ENCODE measurements at places on chromosomes 12 and 14.

DNA sequence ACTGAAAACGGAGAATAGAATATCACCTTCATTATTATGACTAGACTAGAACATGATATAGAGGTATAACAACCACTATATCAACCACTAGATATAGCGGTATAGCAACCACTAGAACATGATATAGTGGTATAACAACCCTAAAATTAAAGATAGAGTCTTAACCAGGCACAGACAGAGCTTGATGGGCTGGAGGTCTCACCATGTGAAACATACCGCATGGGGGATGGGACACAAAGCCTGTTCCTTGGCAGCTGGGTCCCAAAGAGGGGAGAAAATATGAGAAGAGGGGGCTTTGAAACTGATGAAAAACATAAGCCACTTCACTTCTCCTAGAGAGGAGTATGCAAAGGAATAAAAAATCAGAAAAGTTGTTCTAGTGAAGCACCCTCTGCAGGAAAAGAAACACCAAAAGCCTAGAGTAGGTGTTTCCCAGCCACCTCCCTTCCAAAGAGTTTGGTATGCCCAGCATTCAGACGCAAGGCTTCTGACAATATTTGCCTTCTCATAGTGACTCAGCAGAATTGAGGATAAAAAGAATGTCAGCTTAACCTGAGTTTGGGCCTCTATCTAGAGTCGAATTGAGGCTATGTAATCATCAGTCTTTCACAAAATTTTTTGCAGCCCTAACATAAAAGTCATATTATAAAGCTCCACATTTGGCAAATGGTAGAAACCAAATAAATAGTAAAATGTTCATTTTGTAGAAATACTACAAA is 316.4 kb downstream of the NOVA1 start:
- DNase-seq, result no peak

- no peak for DNase-seq
Observed at GRCh38 chr12:97017213-97017612, 110.2 kb downstream of the NEDD1 start.

DNA sequence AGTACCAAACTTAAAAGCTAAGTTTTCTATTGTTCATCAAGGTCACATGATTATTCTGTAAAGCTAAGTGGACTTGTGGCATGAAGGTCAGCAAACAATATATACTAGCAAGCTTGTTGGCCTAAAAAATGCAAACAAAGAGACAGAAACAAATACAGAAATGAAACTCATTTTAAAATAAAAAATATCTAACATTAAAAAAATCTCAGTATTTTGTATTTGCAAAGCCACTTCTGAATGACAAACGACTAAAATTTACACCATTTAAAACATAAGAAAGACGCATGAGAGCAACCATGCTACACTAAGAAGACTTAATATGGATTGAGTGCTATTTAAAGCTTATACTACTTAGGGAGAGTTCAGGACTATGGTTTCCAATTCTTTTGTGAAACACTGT is 72.8 kb upstream of the BBS10 start:
- no peak for DNase-seq

- DNase-seq, result no peak
Observed at GRCh38 chr14:20184181-20184580, 6.5 kb upstream of the OR11G2 start.

- no peak for DNase-seq
Observed at GRCh38 chr12:5497329-5498053, 65.6 kb downstream of the NTF3 start.

DNA sequence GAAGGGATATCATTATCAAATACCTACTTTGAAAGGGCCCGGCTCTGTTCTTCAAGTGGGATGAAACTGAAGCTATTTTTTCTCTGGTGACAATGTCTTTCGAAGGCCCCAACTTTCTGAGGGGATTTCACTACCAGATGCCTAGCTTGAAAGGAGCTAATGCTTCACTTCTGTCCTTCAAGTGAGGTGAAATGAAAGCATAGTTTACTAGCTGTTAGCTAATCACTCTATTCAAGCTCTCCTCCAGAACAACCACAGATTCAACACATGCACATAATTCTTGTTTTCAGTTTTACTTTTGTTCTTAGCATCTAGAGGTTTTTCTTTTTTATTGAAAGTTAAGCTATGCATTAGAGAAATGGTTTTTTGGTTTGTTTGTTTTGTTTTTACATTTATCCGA is 571.4 kb downstream of the NOVA1 start:
- DNase-seq, result no peak

- no peak for DNase-seq
Observed at GRCh38 chr12:8465301-8465996, 9.7 kb downstream of the CLEC6A start.

GRCh38 chr14:71923513-71923912 is 8.7 kb upstream of the RGS6 start:
- DNase-seq, result no peak

GRCh38 chr14:38138473-38139138 is 69.1 kb upstream of the SSTR1 start:
- DNase-seq, result no peak

DNA sequence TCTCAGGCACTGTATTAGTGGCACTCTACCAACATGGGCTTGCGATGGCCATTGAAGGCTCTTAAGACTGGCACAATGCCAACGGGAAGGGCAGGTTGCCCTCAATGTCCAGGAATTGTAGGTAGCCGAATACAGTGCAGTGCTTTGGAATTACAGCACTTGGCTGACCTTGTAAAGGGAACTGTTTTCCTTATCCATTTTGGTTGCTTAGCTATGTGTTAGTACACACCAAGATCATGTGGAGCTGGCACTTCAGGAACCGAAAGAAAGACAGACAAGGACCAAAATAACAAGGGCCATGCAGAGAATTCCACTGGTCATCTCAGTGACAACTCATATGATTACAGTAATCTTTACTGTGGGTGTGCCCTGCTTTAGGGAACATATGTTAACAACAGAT is 72.7 kb downstream of the DYRK2 start:
- no peak for DNase-seq

DNA sequence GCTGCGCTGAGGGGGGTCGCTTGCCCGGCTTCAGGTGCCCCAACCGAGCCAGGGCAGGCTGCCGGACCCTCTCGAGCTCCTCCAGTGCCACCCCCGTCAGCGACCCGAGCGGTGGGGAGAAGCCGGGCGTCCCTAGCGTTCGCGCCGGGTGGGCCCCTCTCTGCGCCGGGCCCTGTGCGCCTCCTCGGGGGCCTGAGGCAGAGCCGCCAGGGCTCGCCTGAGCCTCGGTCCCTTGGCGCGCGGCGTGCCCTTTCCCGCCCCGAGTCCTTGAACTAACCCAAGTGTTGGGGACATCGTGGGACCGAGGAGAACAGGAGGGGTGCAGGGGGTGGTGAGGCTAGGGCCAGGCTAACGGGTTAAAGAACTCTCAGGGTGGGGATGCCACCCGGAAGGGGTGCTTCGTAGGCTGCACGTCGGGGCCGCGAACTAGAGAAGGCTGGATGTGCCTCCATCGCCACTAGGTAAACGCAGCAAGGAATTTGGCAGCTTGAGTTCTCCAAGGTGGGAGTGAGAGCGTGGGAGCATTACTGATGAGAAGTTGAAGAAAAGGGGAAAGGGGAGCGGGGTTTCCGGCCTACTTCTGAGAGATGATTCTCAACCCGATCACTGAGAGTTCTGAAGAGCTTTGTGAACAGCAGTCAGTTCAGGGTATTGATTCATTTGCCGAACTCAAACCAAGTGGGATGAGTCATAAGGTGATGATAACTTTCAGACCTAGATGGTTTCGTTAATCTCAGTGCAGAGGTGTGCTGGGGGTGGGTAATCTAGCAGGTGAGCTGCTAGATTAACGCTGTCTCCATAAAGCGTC is 618 bp downstream of the RNF34 start:
- DNase-seq, result peak; percentile 28

GRCh38 chr12:13173012-13173932 is 23.3 kb upstream of the EMP1 start:
- DNase-seq, result no peak

GRCh38 chr14:82786483-82786880 is 1252.8 kb upstream of the SEL1L start:
- DNase-seq, result no peak

DNA sequence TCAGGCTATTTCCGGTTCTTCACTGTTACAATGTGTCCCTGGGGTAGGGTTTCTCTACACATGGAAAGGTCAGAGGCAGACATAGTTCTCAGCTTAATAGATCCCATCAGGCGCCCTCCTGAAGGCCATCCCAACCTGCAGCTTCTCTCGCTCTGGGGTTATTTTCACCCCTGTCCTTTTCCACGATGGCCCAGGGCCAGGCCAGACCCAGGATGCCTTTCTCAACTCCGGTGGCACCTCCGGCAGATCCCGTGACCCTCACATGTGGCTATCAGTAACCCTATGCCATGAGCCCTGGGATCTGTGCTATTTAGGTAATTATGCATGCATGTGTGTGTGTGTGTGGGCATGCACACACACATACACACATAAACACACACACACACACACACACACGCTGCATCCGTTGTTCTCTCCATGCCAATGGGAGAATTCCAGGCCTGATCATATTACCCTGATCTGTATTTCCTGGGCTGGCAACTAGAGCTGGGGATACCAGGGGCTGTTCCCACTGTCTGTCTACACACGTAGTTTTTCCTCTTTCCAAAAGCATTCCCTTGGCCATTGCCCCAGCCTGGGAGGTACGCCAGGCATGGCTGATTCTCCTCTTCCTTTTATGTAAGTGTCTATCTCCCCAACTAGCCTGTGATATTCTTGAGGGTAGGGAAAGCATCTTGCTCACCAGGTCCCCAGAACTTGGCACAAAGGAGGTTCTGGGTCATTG is 51.2 kb upstream of the NOS1 start:
- no peak for DNase-seq

GRCh38 chr12:50933459-50934124 is 18.8 kb upstream of the HIGD1C start:
- no peak for DNase-seq

- DNase-seq, result no peak
Observed at GRCh38 chr14:42869681-42870080, 1263.0 kb downstream of the LRFN5 start.

DNA sequence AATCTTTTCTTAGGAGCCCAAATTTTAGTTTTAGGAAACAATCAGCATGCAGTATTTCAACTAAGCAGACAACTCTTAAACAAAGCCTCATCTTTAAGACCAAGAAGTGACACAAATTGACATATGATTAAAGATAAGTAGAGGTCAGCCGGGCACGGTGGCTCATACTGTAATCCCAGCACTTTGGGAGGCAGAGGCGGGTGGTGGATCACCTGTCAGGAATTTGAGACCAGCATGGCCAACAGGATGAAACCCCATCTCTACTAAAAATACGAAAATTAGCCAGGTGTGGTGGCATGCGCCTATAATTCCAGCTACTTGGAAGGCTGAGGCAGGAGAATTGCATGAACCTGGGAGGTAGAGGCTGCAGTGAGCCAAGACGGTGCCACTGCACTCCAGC is 35.8 kb downstream of the BLTP3B start:
- no peak for DNase-seq

GRCh38 chr14:99035712-99036610 is 236.0 kb downstream of the BCL11B start:
- DNase-seq, result peak; percentile 28

DNA sequence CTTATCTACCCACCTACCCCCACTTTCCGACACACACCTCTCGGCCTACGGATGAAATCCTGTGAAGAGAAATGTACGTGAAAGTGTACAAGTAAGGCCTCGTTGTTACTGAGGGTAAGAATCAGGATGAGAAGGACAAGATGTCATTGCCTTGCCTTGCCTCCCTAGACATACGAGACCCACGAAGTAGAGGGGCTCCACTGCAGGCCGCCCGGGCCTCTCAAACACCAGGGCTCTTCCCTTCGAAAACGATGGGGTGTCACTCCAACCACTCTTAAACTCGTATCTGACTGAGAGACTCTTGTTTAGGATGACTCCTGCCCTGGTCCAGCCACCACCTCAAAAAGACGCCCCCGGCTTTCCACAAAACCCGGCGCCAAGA is 498 bp downstream of the RACGAP1 start:
- DNase-seq, result no peak

GRCh38 chr14:22808388-22809209 is 6.6 kb downstream of the SLC7A7 start:
- DNase-seq, result no peak

GRCh38 chr12:19994968-19995367 is 373.4 kb upstream of the PDE3A start:
- DNase-seq, result no peak

- no peak for DNase-seq
Observed at GRCh38 chr14:26137161-26137560, 460.7 kb downstream of the NOVA1 start.

DNA sequence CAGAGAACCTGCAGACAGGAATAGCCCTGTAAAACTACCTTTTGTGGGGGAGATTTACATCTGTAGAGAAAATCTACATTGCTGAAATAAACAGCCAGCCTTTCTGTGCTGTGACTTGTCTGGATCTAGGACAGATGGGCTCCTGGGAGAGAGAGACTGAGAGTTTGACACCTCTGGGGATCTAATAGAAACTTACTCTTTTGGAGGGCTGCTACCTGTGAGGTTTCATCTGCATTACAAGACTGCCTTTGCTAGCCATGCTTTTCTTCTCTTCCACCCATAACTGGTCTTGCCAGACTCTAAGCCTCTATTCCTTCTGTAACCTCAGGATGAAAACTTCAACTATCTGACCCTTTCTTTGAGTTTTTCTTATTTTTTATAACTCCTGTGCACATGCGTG is 452.6 kb downstream of the ZFP36L1 start:
- no peak for DNase-seq

- no peak for DNase-seq
Observed at GRCh38 chr14:64680013-64680713, 24.1 kb upstream of the PLEKHG3 start.

GRCh38 chr12:26721800-26722199 is 111.2 kb downstream of the ITPR2 start:
- no peak for DNase-seq

- DNase-seq, result no peak
Observed at GRCh38 chr12:124057691-124058090, 84.7 kb downstream of the ZNF664 start.

DNA sequence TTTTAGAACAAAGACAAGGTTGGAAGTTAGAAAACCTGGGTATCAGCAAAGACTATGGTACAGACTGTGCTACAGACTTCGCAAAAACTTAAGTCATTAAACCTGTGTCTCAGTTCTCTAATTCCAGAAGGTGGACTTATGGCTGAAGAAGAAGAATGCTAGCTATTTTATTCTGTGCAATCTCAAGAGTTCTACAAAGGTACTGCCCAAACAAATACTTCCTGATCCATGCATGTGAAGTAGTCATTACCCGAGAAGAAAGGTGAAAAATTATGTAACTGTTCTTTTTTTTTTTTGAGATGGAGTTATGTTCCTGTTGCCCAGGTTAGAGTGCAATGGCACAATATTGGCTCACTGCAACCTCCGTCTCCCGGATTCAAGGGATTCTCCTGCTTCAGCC is 45.5 kb upstream of the SLC2A3 start:
- no peak for DNase-seq

Measured in right renal pelvis (tissue), 4 donors.